HepG2 (cell line): ENCODE measurements at places on chromosomes 4 and X. TPM values are rescaled to one million over a fixed set of nuclear protein-coding genes. Genes with fewer than 3 reads are reported as not detected.

GRCh38 chrX:153526042-153526441, 8.6 kb downstream of the ATP2B3 start:
- H3K27ac ChIP-seq, result no peak overlapping the region
- H3K4me3 ChIP-seq, result no peak overlapping the region
- no peak for DNase-seq
- H3K36me3 ChIP-seq, result no peaks in the 10 kb centered on the region
- peaks cover 13% of the 10 kb centered on the region; the same call in 1 of the 3 replicates for H3K27me3 ChIP-seq

GRCh38 chrX:79138658-79139241, 5.7 kb upstream of the GPR174 start:
- H3K4me1 ChIP-seq, result no peaks in the 10 kb centered on the region
- no peaks in the 10 kb centered on the region for H3K27me3 ChIP-seq
- H3K27ac ChIP-seq, result no peak overlapping the region
- no peak for DNase-seq

The RGS12 gene
- total RNA-seq, result 18.2 and 21.0 TPM in 2 replicates

The ZFP92 gene
- 0.02 and 0.03 TPM in 2 replicates for total RNA-seq

The TRAPPC2 gene
- 8.1 and 9.2 TPM in 2 replicates for total RNA-seq

The NPY2R gene
- not detected in 2 replicates for total RNA-seq
